ENCODE measurements at places on chromosomes 4 and X.

- H3K4me1 ChIP-seq: peaks cover 36% of the 10 kb centered on the region
- H3K4me3 ChIP-seq: no peak overlapping the region
- H3K27ac ChIP-seq: no peak overlapping the region
- no peak for DNase-seq
- no peaks in the 10 kb centered on the region for H3K27me3 ChIP-seq
Measured at GRCh38 chrX:136759968-136760367, 20.8 kb downstream of the ARHGEF6 start.

DNA sequence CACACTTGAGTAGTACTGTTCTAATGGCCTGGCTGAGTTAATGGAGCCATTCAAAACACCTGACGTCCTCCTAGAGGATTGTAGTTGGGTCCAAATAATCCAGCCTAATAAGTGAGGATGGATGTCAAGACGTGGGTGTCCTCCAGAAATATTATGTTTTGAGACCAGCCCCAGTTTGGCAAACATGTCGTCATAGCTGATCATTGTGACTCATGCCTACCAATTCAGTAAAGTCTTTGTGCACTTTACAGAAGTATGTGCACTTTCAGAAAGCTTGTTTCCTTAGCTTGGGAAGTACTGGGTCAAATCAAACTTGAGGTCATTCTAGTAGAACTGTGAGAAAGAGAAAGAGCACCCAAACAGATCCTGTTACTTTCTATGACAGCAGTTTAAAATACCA is 37.6 kb upstream of the GLRA2 start:
- no peaks in the 10 kb centered on the region for H3K4me1 ChIP-seq
- H3K4me3 ChIP-seq: no peak overlapping the region
- no peaks in the 10 kb centered on the region for H3K27me3 ChIP-seq

DNA sequence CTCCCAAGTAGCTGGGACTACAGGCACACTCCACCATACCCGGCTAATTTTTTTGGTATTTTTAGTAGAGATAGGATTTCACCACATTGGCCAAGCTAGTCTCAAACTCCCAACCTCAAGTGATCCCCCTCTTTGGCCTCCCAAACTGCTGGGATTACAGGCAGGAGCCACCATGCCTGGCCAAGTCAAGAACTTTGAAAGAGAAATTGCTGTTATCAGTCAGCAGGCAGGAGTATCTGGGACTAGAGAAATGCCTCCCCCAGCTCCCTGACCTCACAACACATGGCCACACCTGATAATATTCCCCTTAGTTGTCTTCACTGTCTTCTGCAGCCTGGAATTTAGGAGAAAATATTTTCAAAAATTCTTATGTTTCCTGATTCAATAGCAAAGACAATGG is 7.4 kb downstream of the TXK start:
- H3K4me1 ChIP-seq: peaks cover 100% of the 10 kb centered on the region
- no peak for DNase-seq
- no peaks in the 10 kb centered on the region for H3K27me3 ChIP-seq

GRCh38 chr4:163172647-163173046 is 6.0 kb upstream of the NAF1 start:
- no peak for DNase-seq
- no peak overlapping the region for H3K27ac ChIP-seq
- no peaks in the 10 kb centered on the region for H3K27me3 ChIP-seq

- no peaks in the 10 kb centered on the region for H3K27me3 ChIP-seq
- no peak overlapping the region for H3K4me3 ChIP-seq
- no peaks in the 10 kb centered on the region for H3K4me1 ChIP-seq
- H3K36me3 ChIP-seq: no peaks in the 10 kb centered on the region
- DNase-seq: no peak
- no peak overlapping the region for H3K27ac ChIP-seq
Measured at GRCh38 chrX:88937616-88938015, 190.6 kb downstream of the CPXCR1 start.
